Naive B cell (primary cell): ENCODE measurements at places on chromosomes 4 and X. TPM values are rescaled to one million over a fixed set of nuclear protein-coding genes. Genes with fewer than 3 reads are reported as not detected.

Gene SLIT2
- polyA plus RNA-seq, result not detected

Gene FATE1
- not detected for polyA plus RNA-seq

DNA sequence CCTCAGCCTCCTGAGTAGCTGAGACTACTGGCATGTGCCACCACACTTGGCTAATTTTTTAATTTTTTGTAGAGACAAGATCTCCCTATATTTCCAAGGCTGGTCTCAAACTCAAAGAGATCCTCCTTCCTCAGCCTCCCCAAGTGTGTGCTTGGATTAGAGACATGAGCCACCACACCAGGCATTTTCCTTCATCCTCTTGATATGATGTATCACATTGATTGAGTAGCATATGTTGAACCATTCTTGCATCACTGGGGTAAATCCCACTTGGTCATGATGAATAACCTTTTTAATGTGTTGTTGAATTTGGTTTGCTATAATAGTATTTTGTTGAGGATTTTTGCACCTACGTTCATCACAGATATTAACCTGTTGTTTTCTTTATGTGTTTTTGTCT is 24.2 kb upstream of the PPM1K start:
- no peak for DNase-seq

GRCh38 chrX:2484721-2485648 is 15.8 kb downstream of the DHRSX start:
- DNase-seq, result no peak

DNA sequence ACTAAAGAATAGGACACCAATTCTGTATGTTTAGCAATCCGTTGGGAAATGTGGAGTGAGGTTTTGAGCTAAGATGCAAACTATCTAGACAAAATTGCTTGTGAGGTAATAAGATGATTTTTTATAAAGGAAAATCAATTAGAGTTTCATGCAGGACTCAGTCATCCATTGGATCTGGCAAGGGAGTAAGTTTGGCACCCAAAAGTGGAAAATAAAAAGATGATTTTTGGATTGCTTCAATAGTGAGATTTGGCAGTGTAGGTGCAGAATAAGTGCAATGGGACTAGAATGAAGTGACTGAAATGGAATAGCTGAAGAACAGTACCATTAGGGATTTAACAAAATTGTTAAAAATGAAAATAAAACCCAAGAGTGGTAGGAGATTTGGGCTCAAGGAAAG is 290.5 kb upstream of the EPHA5 start:
- no peak for DNase-seq

DNA sequence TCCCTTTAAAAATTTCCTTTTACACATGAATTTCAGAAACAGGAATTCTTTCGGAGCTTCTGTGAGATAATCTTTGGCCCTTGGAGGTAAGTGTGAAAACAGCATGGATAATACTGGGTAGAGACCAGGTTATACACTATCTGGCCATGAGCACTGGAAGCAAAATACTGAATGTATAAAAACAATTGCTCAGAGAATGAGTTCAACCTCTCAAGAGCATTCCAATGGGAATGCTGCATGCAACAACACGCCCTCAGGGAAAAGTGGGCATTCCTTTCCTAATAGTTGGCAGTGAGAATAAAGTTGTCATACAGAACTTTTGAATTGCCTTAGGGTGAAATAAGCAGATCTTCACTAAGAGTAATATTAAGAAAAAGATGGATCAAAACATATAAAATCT is 574.8 kb upstream of the DIPK2B start:
- DNase-seq, result no peak
